Activated CD4-positive, alpha-beta memory T cell treated with anti-CD3 and anti-CD28 coated beads, Interleukin-2, amount 10 ng/mL, durations not matched to agents 7 days and 5 days (primary cell): ENCODE measurements at places on chromosomes 16 and 17. TPM values are rescaled to one million over a fixed set of nuclear protein-coding genes. Genes with fewer than 3 reads are reported as not detected.

DNA sequence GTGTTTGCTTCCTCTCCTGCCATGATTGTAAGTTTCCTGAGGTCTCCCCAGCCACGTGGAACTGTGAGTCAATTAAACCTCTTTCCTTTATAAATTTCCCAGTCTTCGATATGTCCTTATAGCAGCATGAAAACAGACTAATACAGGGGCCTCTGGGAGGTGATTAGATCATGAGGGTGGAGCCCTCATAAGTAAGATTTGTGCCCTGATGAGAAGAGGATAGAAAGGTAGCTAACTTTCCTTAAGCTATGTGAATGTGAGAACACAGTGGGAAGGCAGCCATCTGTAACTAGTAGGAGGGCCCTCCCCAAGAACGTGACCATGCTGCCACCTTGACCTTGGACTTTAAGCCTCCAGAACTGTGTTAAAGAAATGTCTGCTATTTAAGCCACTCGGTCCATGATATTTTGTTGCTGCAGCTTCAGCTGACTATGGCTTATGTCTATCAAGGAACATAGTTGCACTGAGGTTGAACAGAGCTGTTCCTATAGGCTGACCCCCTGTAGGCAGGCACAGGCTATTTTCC, 30.7 kb downstream of the WWOX start:
- DNase-seq: no peak

- no peak for DNase-seq
Observed at GRCh38 chr16:28904363-28904762, 20.7 kb downstream of the RABEP2 start.

GRCh38 chr17:1643293-1643998, 2.1 kb downstream of the SCARF1 start:
- DNase-seq: peak; percentile 62

DNA sequence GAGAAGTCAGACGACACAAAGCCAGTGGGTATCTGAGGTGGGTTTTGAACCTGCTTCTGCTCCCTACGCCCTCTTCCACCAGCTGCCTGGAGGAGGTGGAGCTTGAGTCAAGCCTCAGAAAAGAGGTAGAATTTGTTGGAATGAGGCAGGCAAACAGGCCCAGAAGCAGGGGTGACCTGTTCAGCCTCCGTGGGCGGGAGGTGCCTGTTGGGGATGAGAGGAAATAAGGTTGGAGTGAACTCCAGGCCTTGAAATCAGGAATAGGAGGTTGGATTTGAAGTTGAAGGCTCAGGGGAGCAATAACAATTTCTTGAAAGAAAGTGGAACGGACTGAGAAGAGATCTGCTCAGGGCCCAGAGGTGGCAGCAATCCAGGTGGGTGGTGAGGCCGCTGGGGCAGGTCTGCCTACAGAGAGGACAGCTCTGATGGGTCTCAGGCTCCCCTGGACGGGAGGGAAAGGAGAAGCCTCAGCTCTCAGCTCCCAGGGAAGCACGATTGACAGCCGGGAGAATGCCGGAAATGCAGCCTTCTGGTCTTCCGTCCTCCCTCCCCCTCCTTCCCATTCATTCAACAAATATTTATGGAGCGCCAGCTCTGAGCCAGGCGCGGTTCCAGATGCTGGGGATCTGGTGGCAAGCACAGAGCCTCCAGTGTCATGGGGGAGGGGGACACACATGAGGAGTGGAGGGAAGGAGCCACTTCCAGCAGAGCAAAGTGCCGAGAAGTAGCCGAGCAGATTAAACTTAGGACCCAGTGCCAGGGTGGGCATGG, 61.9 kb upstream of the CIBAR2 start:
- no peak for DNase-seq

DNA sequence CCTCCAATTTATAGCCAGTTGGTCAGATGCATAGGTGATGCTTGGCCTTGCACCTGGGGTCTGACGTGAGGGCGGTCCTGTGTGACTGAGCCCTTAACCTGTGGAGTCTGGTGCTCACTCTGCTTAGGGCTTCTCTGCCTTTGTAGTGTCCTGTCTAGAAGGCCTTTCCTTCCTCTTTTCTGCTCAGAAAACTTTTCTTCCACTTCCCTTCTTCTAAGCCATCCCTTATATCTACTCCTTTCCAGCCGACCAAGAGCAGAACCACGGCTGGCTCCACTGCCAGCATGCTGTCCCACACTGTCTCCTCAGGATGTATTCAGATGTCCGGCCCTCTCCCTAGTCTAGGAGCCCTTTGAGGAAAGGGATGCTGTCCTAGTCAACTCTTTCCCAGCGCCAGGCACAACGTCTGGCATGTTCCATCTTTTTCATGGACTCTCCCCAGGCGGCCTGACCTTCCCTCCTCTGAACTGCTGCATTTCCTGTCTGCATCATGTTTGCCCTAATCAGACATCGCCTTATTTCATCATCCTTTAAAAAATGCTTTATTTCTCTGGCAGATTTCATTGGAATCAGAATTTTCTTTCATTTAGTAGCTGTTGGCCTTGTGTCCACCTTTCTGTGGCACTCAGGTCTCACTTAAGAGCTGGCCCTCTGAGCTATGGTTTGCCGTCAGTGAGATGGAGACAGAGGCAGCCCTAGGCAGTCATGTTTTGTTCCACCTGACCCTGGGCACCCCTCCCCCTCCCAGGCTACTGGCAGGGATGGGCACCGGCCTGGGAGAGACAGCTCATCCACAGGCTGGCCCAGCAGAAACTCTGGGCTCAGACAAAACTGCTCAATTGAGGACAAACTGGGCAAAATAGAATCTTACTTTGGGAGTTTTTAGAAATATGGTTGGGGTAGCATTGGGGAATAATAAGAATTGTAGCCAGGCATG, 15.5 kb upstream of the BRCA1 start:
- DNase-seq: no peak

The CBFA2T3 gene
- total RNA-seq: not detected

The CRYM gene
- not detected for total RNA-seq

The SCNN1B gene
- total RNA-seq: not detected

The MYOCD gene
- total RNA-seq: not detected
